D341Med (cell line): ENCODE measurements at places on chromosomes 6 and 20.
A peak's percentile ranks its signal among the peaks of the same experiment; 100 is the strongest.

DNA sequence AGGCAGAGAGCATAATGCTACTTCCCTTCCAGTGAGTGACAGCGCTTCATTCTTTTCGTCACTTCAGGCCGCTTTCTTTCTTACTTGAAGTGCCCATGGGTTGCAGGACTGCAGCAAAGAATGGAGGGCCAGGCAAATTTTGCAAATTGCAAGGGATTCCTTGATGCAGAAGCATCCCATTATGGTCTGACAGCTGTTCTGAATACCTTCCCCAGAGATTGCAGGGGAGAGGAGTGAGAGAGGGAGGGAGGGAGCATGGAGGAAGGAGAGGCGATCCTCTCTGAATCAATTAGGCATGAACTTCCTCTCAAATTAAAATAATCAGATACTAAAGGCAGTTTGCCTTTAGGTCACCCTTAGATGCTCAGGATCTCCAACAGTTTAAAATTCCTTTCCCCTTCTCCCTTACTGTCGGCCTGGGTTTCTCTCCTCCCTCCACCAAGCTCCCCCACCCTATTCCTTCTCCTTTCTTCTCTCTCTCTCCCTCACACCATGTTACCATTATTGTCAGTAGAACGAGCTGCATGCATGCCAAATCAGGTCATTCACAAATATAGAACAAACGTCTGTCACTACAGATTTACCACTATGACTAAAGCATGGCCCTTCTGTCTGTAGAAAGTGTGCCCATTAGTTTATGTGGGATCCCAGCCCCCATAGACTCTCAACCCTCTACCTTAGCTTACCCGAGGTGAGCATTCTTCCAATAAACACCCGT is 289.2 kb downstream of the CD83 start:
- no peak for DNase-seq

DNA sequence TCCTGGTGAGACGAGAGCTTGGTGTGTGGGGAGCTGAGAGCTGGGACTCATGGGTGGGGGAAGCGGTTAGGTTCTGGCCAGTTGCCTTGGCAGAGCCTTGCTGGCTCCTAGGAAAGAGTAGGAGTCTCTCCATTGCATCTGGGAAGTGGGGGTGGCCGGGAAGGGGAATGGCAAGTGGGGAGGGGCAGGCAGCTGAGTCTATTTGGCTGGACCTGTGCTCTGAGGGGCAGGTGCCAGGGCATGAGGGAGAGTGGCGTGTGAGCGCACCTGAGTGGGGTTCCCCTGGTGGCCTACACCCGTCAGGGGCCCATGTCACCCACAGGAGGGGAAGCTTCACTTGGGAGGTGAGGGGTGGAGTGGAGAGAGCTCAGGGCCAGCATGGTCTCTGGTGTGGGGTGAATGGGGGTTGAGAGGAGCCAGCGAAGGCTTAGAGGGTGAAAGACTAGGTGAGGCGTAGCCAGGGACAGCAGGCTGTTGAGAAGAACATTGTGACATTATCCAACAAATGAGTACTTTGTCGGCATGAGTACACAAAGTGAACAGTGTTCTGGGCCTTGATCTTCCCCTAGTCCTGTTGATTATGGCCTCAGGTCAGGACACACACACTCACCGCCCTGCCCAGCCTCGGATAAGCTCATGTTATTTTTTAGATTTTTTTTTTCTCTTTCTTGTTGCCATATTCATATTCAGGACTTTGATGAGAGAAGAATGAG is 59.8 kb downstream of the FAM120B start:
- no peak for DNase-seq

- no peak for DNase-seq
Measured at GRCh38 chr6:27800731-27801373, 111.3 kb downstream of the OR2B2 start.

DNA sequence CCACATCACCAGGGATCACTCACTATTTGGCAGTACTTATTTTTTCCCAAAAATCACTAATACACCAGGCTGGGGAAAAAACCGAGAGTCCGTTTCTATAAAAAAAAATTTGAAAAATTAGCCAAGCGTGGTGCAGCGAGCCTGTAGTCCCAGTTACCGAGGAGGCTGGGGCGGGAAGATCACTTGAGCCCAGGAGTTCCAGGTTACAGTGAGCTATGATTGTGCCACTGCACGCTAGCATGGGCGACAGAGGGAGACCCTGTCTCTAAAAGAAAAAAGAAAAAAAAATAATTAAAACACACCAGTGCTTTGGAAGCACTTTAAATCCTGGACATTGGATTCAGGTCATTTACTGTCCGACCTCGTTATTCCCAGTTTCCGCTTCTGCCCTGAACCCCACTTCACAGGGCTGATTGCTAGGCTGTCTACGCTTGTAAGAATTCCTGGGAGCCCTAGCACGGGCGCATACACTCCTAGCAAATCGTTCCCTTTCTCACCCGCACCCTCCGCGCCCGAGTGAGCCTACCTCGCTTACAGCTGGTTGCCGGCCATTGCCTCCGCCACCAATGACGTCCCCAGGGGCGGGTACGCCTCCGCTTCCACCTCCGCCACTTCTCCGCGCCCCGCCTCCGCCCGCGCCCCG is at the start of gene TPMT:
TSS of gene TPMT (minus strand) at position 571 of the 643 bp plus-strand sequence. CDS start 5,950 bp downstream, outside the sequence.
- DNase-seq: no peak

DNA sequence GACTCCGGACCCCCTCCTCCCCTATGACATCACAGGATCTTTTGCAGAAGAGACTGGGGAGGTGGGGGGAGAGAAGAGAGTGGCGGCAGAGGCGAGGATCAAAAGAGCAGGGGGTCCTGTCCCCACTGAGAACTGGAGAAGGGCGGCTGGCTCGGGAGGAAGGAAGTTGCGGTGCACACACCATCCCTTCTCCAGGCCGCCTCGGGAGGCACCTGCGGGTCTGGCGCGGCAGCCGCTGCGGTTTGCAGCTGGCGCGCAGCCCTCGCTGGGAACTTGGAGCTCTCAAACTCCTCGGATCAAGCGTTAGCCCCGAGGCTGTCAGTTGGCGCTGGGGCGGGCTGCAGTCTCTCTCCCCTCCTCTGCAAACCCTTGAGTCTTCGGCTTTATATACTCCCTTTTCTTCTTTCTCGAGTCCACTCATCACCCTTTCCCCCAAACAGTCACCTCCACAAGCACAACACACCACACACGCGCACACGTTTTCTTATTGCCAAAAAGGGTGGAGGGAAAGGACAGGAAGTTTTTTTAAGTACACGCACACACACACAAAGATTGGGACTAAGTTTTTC is 180.7 kb downstream of the TBXT start:
- DNase-seq: no peak

- no peak for DNase-seq
Measured at GRCh38 chr20:15033269-15033668, 695.9 kb upstream of the FLRT3 start.

- DNase-seq: peak; percentile 94
Measured at GRCh38 chr6:89145956-89146717, at the start of gene PM20D2. Gene PM20D2 (plus strand): TSS chr6:89146055. CDS start chr6:89146145, 90 bp downstream.

DNA sequence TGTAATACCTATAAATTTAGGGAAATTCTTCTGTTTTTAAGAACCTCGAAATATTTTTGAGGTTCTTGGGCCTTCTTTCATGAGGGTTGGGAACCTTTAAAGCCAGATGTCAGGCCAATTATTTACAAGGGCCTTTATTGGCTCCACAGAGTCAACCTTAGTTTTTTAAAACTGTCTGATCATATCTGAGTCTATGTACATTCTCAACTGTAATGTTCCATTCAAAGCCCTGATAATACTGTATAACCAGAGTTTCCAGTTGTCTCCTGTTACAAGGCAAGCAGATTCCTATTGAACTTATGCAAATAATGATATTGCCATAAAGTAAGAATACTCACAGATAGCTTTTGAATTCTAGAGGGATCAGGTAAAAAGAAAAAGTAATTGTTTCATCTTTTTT is 545.5 kb downstream of the EPM2A start:
- DNase-seq: no peak

DNA sequence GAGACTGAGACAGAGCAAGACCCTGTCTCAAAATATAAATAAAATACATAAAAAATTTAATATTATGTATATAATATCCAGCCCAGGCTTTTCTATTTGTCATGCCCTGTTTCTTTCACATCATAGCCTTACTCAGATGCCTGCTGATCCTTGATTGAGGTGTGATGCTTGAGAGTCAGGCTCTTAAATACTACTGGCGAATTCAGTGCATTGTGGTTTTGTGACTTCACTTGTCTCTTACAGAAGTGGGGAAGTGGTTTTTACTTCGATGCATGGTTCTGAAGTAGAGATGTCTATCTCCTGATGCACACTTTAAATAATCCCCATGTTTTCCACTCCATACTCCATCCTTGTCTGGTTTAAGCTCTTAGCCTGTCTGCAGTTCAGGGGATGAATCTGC is 29.1 kb downstream of the ASXL1 start:
- no peak for DNase-seq
